Forelimb muscle (tissue), 1 donor: ENCODE measurements at places on chromosomes 7 and 10.

GRCh38 chr10:7541137-7542087, 125.4 kb downstream of the ITIH5 start:
- no peak for DNase-seq

GRCh38 chr7:138658889-138659288, 42.3 kb downstream of the SVOPL start:
- DNase-seq, result no peak

DNA sequence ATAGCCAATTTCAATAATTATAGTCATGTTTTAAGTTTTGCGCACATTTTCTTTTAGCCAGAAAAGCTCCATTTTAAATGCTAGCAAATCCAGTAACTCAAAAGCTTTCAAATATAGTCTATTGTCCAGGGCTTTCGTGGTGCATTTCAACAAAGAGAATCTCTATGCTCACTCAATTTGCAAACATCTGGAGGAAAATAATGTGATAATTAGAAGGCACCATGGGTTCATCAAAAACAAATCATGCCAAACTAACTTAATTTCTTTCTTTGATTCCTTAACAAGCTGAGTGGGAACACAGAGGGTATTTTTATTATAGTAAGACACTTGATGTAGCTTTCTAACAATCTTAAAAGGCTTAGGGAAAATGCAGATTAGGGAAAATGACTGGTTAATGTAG, 179.8 kb downstream of the NXPH1 start:
- DNase-seq, result no peak

- no peak for DNase-seq
These were observed 22.6 kb upstream of the SLF2 start for GRCh38 chr10:100890141-100890672.

GRCh38 chr10:12709521-12709963, 292.0 kb downstream of the CCDC3 start:
- DNase-seq, result no peak

DNA sequence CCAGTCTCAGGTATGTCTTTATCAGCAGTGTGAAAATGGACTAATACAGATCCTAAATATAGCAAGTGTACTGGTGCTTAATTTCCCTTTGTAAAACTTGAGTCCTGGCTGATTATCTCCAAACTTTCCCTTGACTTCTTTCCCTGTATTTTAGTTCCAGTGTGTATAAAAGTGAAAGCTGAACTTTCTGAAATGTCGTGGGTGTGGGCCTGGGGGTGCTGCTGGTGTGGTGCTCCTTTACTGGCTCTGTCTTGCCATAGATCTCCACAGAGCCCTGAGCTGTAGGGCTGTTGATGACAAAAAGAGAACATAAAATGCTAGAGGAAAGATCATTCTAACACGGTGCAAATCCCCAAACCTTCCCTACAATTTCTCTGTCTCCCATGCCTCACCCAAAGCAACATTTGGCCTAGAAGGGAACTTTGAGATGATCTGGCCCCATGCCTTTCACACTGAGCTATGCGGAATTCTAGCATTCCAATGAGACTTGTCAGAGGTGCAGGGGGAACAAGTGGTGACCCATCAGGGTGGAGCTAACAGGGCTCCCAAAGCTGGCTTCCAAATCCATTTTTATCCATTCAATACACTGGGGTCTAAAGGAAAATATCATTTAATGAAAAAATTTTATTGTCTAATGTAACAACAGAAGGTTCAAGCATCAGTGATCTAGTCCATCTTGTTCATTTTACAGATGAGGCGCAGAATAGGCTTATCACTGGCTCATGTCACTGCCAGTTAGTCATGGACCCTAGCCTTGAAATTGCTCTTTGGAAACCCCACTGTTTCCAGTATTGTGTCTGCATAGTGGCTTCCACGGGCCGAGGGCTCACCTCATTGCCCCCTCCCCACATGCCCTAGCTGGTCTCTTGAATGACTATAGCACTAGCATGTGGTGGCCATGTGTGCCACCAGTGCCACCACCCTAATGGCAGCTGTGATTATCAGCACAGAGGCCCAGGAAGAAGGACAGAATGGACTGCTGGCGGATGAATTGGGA, 1000.9 kb downstream of the LRMDA start:
- DNase-seq, result no peak

DNA sequence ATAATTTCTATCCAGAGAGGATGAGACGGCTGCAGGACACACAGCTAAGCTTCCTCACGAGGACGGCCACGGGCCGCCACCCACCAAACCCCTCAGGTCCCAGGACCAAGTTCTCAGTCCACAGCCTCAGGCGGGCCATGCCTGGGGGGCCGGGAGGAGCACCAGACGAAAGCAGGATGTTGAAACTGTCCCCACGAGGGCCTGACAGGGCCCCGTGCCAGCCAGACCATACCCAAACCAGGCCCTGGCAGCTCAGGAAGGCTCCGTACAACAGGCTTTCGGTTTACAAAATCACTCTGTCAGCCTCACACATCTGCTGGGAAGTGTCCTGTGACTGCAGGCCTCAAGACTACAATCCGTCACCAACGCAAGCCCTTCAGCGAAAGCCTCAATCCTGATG, 14.5 kb downstream of the TUBGCP2 start:
- no peak for DNase-seq

- DNase-seq, result no peak
These were observed 54.9 kb downstream of the FAM241B start for GRCh38 chr10:69684981-69685353.
